ENCODE measurements at places on chromosomes 5 and 9. TPM values are rescaled to one million over a fixed set of nuclear protein-coding genes. Genes with fewer than 3 reads are reported as not detected.
A peak's percentile ranks its signal among the peaks of the same experiment; 100 is the strongest.

DNA sequence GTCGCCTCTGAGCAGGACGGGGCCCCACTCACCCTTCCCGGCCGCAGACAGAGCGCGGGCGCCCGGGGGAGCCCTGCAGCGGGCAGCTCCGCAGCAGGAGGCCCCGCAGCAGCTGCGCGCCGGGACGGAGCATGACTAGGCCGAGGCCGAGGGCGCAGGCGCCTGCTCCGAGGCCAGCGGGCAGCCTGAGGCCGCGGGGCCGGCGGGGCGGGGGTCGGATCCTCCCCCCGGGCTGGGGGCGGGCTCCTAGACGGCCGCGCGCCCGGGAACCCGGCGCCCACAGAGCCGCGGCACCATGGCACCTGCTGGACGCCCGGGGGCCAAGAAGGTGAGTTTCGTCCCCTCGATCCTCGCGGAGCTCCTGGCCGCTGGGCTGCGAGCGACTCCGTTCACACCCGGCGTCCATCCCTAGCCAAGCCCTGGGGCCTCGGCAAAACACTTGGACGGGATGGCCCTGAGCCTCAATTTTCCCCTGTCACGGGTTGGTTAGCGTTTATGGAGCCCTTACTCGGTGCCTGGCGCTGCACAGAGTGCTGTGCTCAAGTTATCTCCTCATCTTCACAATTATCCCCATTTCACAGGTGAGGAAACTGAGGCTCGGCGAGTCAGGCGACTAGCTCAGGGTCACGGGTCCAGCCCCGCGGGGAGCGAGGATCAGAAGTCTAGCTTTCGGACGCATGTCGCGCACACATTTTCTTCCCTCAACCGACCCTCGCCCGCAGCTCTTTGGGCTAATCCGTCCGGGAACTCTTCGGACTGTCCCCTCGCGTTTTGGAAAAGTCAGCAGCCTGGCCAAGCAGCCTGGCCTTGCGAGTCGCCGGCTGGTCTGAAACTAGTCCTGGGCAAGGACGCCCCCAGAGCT is at the start of the genes BHMT2 and DMGDH:
BHMT2 (plus strand) TSS at position 280 of the 862 bp plus-strand sequence; CDS start at position 296, 16 bp downstream.
DMGDH (minus strand) TSS at position 187 of the 862 bp plus-strand sequence; CDS start at position 133, 54 bp downstream.
- H3K27me3 ChIP-seq: no peaks in the 10 kb centered on the region
- peak within 1 kb of the TSS; percentile 32 for H3K4me3 ChIP-seq

DNA sequence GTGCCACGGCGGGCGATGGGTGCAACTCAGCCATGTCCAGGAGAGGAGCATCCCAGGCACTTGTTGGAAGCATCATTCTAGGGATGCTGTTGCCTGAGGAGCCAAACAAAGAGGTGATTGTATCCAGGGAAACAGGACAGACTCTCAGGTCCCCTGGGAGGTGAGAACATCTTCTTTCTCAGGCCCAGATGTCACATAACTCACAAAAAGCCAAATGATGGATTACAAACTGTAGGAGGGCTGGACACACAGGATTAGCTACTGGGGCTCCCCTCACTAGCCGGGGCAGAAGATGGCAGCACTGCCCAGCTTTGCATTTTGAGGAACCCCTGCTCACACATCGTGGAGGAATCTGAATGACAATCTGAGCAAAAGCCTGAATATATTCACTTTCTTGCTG is 64.7 kb upstream of the NFIL3 start:
- H3K27ac ChIP-seq: no peak overlapping the region
- H3K4me1 ChIP-seq: no peaks in the 10 kb centered on the region
- no peak overlapping the region for H3K4me3 ChIP-seq
- no peaks in the 10 kb centered on the region for H3K27me3 ChIP-seq
- no peak for DNase-seq

The NMUR2 gene
- total RNA-seq: 7.0 TPM

DNA sequence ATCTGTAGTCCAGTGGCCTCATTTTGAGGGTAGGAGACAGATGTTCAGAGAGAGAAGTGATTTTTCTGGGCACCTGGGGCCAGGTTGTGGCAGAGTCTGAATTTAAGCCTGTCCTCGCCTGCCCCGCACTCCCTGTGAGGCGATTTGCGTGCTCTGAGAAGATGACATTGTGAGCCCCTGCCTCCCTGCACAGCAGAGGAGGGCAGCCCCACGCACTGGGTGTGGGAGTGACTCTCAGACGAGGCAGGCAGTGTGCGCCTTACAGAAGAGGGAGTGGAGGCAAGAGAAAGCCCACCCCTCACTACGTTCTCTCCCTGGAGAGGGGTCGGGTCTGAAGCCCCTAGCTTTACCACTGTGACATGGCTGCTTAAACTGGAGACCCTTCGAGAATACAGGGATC is 35.7 kb downstream of the IRX4 start:
- no peak for DNase-seq
- H3K27ac ChIP-seq: no peak overlapping the region
- H3K36me3 ChIP-seq: no peaks in the 10 kb centered on the region
- H3K27me3 ChIP-seq: peaks cover 16% of the 10 kb centered on the region
- no peaks in the 10 kb centered on the region for H3K4me1 ChIP-seq
- H3K4me3 ChIP-seq: no peak overlapping the region

GRCh38 chr5:139639619-139640380 is 8.3 kb upstream of the CXXC5 start:
- no peak overlapping the region for H3K4me3 ChIP-seq
- no peaks in the 10 kb centered on the region for H3K27me3 ChIP-seq
- H3K36me3 ChIP-seq: no peaks in the 10 kb centered on the region
- no peak for DNase-seq
- peak overlapping the region; percentile 92 for H3K27ac ChIP-seq
- peaks cover 36% of the 10 kb centered on the region for H3K4me1 ChIP-seq

DNA sequence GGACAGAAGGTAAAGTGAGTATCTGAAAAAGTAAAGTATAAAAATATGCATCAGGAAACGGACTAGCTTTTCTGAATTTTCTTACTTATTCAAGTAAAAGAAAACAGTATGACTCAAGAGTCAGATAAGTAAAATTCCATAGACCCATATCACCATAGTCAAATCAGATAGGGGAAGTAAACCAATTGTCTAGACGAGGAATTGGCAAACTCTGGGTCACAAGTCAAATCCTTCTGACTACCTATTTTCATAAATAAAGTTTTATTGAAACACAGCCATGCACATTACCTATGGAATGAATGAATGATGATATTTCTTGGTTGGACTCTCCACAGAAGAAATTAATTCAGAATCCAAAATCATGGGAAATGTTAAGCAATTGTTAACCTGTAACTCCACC is 59.1 kb upstream of the TMC1 start:
- no peaks in the 10 kb centered on the region for H3K4me1 ChIP-seq
- no peaks in the 10 kb centered on the region for H3K27me3 ChIP-seq
- H3K36me3 ChIP-seq: no peaks in the 10 kb centered on the region
- H3K27ac ChIP-seq: no peak overlapping the region

The SMARCA2 gene
- 125 TPM for total RNA-seq

- H3K27me3 ChIP-seq: no peaks in the 10 kb centered on the region
- no peak overlapping the region for H3K4me3 ChIP-seq
- H3K36me3 ChIP-seq: no peaks in the 10 kb centered on the region
- no peak for DNase-seq
- H3K27ac ChIP-seq: no peak overlapping the region
These were observed 215.6 kb downstream of the TLE1 start for GRCh38 chr9:81473708-81474107.

DNA sequence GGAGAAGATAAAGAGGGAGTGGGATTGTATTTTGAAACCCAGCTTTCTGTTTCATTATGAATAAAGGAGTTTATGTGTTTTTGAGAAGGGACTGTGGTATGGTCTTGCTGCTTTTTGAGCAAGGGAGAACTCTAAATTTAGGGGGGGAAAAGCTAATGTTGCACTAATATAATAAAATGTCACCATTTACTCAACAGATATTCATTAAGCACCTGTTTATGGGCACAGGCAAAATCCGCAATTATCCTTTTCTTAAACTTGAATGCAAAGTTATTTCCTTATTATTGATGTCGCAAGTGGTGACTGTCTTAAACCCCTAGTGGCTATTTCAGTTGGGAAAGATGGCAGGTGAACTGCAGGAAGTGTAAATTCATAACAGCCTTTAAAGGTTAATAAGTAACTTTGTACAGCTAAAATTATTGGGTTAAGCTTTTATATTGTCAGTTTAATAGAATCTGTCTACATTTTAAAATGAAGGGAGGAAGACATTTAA is 1.5 kb downstream of the CDC42SE2 start:
- peak overlapping the region; percentile 88 for H3K4me3 ChIP-seq
- H3K27me3 ChIP-seq: no peaks in the 10 kb centered on the region

- H3K36me3 ChIP-seq: no peaks in the 10 kb centered on the region
- H3K27me3 ChIP-seq: no peaks in the 10 kb centered on the region
- H3K4me3 ChIP-seq: no peak overlapping the region
- no peak overlapping the region for H3K27ac ChIP-seq
These were observed 89.3 kb downstream of the STARD4 start for GRCh38 chr5:111422747-111423720.

DNA sequence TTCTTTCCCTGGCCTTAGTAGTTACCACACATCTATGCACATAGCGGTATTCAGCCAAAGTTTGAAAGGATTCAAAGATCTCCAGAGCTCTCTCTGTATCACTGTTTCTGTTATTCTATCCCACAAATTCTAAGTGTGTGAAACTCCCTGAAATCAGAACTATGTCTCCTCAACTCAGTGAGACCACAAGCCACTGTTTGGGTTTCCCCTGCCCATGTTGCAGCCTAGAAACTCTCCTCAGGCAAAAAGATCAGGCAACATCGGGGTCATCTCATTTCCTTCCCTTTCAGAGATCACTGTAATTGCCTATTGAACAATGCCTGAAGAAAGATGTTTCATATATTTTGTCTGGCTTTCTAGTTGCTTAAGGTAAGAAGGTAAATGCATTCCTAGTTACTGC is 135.6 kb downstream of the TMC1 start:
- H3K4me3 ChIP-seq: no peak overlapping the region
- no peak overlapping the region for H3K27ac ChIP-seq
- no peaks in the 10 kb centered on the region for H3K36me3 ChIP-seq
- DNase-seq: no peak

- H3K4me3 ChIP-seq: no peak overlapping the region
- H3K27me3 ChIP-seq: no peaks in the 10 kb centered on the region
- H3K27ac ChIP-seq: no peak overlapping the region
- no peak for DNase-seq
These were observed 148.5 kb upstream of the OTULINL start for GRCh38 chr5:14432931-14433589.

- H3K27ac ChIP-seq: no peak overlapping the region
- H3K27me3 ChIP-seq: no peaks in the 10 kb centered on the region
- no peaks in the 10 kb centered on the region for H3K36me3 ChIP-seq
- no peak overlapping the region for H3K4me3 ChIP-seq
- DNase-seq: no peak
These were observed 141.4 kb downstream of the EBF1 start for GRCh38 chr5:158958021-158958994.

The PCDHA2 gene
- total RNA-seq: not detected

DNA sequence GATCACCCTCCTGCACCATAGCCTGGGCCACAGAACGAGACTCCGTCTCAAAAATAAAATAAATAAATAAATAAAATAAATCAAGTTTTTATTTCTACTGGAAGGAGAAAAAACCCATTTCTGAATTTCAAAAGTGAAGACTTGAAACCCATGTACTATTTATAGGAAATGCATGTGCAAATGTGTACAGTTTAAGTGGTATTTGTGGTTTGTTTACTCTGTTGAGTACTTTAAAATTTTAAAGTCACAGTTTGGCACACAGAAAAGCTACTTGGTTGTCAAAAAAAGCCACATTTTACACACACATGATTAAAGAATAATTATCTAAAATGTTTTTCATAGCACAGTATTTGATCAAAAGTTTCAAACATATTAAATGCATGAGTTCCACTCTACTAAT is 43.6 kb downstream of the NR3C1 start:
- H3K4me3 ChIP-seq: no peak overlapping the region
- no peaks in the 10 kb centered on the region for H3K36me3 ChIP-seq
- no peak overlapping the region for H3K27ac ChIP-seq
- DNase-seq: no peak
- no peaks in the 10 kb centered on the region for H3K4me1 ChIP-seq

The BTNL8 gene
- 0.14 TPM for total RNA-seq

The CATSPER3 gene
- 3.2 TPM for total RNA-seq

GRCh38 chr5:173012882-173013281 is 29.3 kb downstream of the ATP6V0E1 start:
- no peak overlapping the region for H3K4me3 ChIP-seq
- H3K27ac ChIP-seq: peak overlapping the region; percentile 78
- no peak for DNase-seq
- H3K27me3 ChIP-seq: no peaks in the 10 kb centered on the region
- no peaks in the 10 kb centered on the region for H3K36me3 ChIP-seq
- H3K4me1 ChIP-seq: peaks cover 25% of the 10 kb centered on the region

DNA sequence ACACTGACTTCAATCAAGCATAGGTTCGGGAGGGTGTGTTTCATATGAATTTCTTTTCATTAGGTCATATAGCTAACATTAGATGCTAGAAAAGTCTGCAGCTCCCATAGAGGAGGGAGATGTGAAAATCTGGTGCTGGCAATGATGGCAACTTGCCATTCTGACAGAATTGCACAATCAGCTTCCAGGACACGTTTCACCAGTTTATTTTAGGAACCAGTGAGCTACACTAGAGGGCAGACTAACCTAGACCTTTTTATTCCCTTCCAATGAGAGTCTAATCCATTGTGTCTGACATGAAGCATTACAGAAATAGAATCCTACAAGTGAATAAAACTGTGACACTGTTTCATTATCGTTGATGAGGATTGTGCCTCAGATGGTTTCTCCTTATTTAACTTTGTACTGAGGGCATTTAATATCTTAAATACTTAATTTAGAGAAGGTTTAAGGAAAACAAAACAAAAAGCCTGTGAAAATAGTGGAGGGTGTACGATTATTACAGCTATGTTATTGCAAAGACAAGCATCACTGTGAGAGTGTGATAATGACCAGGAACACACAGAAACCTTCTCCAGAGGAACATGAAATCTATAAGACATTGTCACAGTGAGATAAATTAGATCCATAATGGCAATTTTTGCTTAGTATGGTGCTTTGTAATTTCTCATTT is 363.3 kb upstream of the RPS23 start:
- H3K27me3 ChIP-seq: no peaks in the 10 kb centered on the region
- no peaks in the 10 kb centered on the region for H3K36me3 ChIP-seq
- no peak overlapping the region for H3K4me3 ChIP-seq

Data from prostate gland (tissue), 2 donors.